ENCODE measurements at places on chromosomes 16 and 17. TPM values are rescaled to one million over a fixed set of nuclear protein-coding genes. Genes with fewer than 3 reads are reported as not detected.

The GSDMA gene
- not detected for total RNA-seq

The MAPT gene
- total RNA-seq = 2.9 TPM

The SP6 gene
- 0.05 TPM for total RNA-seq

The CACNG5 gene
- total RNA-seq = not detected

The LGALS9B gene
- total RNA-seq = not detected
